Umbilical cord (tissue), 2 donors: ENCODE measurements at places on chromosomes 12 and 14. TPM values are rescaled to one million over a fixed set of nuclear protein-coding genes. Genes with fewer than 3 reads are reported as not detected.

Gene SYT1
- total RNA-seq = 8.4 TPM

Gene PTPRB
- 29.4 TPM for total RNA-seq

Gene GPRC5D
- total RNA-seq = not detected

Gene GLTP
- 30.6 TPM for total RNA-seq

Gene TRAFD1
- total RNA-seq = 22.4 TPM

Gene POTEG
- total RNA-seq = 1.2 TPM

Gene SLC17A8
- total RNA-seq = 1.7 TPM

Gene OR4M1
- 12.5 TPM for total RNA-seq

Gene CLEC1A
- 3.1 TPM for total RNA-seq

Gene TAS2R8
- 1.7 TPM for total RNA-seq

Gene KLHL33
- total RNA-seq = 6.3 TPM

Gene MMP17
- not detected for total RNA-seq

Gene DNAI7
- total RNA-seq = 0.24 TPM

Gene PLEKHH1
- total RNA-seq = 3.4 TPM

Gene KLRD1
- total RNA-seq = 5.1 TPM

Gene SYNE2
- total RNA-seq = 88.6 TPM

Gene LTBR
- total RNA-seq = 62.1 TPM

Gene FSCB
- 2.2 TPM for total RNA-seq

Gene IL26
- total RNA-seq = not detected

Gene CLEC9A
- 36.4 TPM for total RNA-seq

Gene ACOT4
- total RNA-seq = 4.3 TPM

Gene TAS2R14
- 21.4 TPM for total RNA-seq

Gene CPNE6
- total RNA-seq = 2.4 TPM

Gene EIF2S3B
- 3.9 TPM for total RNA-seq

Gene SLC10A1
- total RNA-seq = 2.4 TPM

Gene GPR162
- total RNA-seq = 1.9 TPM

Gene SOX5
- total RNA-seq = 74.4 TPM

Gene MYO1H
- 9.6 TPM for total RNA-seq

Gene MYG1
- total RNA-seq = 17.8 TPM

Gene FGF6
- total RNA-seq = 1.4 TPM

Gene PITPNM2
- 4.1 TPM for total RNA-seq

Gene COCH
- 10.4 TPM for total RNA-seq

Gene WNT1
- total RNA-seq = not detected
